ENCODE measurements at places on chromosomes 2 and 18.

GRCh38 chr18:74731097-74731496 lies 133.4 kb downstream of the ZNF407 start:
- DNase-seq: no peak

DNA sequence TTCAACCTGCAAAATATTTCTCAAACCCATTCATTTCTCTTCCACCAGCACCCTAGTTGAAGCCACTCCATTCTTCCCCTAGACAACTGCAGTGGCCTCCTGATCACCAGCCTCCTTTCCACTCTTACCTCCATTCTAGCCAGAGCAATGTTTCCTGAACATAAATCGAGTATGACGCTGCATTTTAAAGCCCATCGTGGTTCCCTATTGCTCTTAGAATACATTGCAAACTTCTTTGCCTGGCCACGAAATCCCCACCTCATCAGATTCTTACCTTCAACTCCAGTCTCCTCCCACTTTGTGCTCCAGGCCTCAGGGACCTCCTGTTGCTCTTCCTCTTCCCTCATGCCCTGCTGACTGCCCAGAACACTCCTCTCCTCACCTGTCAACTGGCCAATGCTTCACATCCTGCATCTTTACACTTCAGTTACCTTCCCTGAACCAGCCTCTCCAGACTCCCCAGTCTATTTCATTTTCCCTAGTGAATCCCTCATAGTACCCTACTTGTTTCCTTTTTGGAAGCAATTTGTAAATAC lies 176.5 kb upstream of the CTAGE1 start:
- no peak for DNase-seq

DNA sequence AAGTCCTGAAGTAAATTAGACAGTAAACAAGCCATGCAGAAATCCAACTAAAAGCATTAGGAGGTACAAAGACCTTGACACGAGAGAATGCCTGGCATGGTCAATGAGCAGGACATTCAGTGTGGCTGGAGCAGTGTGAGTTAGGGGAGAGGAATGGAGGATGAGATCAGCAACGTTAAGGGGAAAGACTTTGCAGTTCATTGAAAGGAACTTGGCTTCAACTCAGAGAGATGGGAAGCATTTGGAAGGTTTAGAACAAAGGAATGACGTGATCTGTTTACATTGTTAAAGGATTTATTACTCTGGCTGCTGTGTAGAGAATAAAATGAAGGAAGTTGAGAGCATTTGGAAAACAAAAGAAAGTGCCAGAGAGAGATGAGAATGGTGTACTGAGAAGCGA lies 621.3 kb downstream of the XIRP2 start:
- DNase-seq: peak; percentile 5

DNA sequence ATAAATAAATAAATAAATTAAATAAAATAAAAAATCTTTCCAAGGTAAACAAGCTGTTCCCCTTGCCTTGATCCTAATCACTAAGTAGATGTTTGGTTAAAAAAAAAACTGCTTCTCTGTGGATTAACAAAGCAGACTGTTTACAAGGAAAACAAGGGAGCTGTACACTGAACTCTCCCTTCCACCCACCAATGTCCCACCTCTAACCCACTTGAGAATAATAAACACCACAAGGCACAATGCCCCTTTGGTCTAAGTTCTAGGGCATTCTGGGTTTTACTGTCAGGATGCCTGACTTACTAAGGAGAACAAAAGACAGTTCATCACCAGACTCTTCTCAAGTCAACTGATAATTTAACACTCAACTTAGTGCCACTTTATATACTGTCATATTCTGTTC lies 83.5 kb downstream of the NCKAP1 start:
- DNase-seq: no peak

DNA sequence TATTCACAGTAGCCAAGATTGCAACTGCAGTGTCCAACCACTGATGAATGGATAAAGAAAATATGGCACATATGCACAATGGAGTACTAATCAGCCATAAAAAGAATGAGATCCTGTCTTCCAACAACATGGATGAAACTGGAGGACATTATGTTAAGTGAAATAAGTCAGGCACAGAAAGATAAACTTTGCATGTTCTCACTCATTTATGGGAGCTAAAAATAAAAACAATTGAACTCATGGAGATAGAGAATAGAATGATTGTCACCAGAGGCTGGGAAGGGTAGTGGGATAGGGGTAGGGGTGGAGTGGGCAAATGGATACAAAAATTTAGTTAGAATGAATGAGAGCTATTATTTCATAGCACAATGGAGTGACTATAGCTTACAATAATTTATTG lies 305.5 kb upstream of the ETAA1 start:
- no peak for DNase-seq

DNA sequence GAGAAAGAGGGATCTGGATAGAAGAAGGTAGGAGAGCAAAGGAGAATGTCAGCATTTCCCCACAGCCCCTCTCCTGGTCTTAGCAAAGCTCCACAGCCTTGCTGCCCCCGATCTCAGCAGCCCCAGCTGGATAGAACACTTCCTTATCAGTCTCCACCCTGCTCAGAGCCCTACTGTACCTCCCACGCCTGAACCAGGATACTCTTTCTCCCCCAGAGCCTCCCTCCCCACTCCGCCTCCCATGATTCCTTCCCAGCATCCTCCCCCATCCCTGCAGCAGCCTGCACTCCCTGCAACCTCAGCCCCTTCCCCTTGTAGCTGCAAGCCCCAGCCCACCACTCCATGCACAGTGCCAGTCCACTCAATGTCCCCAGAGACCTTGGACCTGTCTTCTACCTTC lies 25.8 kb downstream of the PLB1 start:
- no peak for DNase-seq

DNA sequence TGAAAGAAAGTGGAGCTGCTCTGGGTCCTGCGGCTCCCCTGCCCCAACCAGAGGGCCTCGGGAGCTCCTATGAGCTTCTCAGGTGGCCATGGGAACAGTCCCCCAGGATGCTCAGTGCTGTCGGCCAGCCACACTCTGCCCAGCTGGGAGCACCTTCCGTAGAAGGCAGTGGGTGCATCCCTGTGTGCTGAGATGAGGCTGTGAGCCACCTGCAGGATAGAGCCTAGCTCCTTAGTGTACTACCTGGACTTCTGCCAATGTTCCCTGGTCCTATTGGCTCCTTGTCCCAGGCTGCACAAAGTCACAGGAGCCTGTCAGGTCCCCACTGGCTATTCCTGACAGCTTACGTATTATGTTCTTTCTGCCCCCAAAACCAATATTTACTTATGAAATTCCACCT lies 16.1 kb downstream of the PRELID3A start:
- no peak for DNase-seq
